ENCODE measurements at places on chromosomes 3 and 15. TPM values are rescaled to one million over a fixed set of nuclear protein-coding genes. Genes with fewer than 3 reads are reported as not detected.

DNA sequence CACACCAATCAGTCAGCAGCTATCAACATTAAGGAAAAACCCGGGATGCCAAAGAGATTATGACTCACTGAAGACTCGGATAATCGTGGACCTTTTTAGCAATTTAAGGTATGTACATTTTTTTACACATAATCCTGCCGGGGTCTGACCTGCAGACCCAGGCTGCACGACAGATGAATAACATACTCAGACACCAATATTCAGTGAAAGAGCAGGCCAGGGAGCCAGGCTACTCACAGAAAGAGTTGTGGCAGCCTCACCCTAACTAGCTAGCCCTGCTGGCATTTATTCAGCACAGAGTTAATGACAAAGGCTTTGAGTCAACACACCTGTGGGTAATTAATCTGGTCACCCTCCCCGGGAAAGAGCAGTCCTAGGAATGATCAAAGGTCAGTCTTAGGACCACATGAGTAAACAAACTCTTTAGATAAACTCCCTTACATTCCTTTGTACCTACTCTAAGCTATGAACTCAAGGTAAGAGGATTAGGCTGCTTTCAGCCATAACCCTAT lies 727.5 kb downstream of the TBL1XR1 start:
- H3K4me1 ChIP-seq = no peaks in the 10 kb centered on the region
- DNase-seq = no peak
- no peaks in the 10 kb centered on the region for H3K36me3 ChIP-seq
- no peak overlapping the region for H3K4me3 ChIP-seq

GRCh38 chr3:140717921-140718320 lies 40.1 kb downstream of the TRIM42 start:
- no peak for DNase-seq
- no peaks in the 10 kb centered on the region for H3K27me3 ChIP-seq
- H3K27ac ChIP-seq = no peak overlapping the region
- H3K36me3 ChIP-seq = no peaks in the 10 kb centered on the region

DNA sequence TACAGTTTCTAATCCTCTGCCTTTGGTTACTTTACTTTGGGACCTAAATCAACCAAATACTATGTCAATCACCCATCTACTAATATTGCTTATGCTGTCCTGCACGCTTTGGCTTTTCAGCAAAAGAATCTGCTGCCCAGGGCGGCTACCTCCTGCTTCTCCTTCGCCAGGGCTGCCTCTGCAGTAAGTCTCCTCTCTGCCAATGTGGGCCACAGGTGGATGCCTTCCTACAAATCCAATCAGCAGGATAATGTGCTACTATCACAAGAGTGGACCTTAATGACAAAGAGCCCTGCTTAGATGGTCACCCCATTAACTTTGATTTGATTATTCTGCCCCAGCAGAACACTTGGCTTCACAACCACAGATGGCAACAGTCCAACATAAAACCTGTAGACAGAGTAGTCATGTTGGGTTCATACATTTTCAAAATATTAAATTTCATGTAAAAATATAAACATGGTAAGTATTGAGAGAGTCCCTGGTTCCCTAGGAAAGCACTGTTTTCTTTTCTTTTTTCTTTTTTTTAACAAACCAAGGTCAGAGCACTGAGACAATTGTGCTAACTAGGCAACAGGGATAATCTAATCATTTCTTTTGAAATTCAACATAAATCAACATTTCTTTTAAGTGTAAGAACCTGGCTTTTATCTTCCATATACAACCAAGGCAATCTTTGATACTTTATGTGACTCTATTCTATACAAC lies 298.3 kb downstream of the ZBTB20 start:
- H3K27ac ChIP-seq = no peak overlapping the region
- H3K27me3 ChIP-seq = no peaks in the 10 kb centered on the region
- H3K4me3 ChIP-seq = no peak overlapping the region
- H3K36me3 ChIP-seq = no peaks in the 10 kb centered on the region

DNA sequence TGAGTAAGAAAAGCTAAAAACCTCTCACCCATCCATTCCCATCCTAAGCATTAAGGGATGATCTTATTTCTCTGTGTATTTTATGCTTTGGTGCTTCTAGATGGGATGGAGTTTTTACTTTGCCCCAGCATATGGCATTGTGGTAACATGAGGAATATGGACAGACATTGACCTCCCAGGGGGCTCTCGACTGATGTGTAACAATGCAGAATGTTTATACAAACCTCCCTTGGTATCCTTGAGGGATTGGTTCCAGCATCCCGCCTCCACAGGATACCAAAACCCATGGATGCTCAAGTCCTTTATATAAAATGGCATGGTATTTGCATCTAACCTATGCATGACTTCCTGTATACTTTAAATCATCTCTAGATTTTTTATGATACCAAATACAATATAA lies 21.6 kb downstream of the PDIA5 start:
- H3K4me3 ChIP-seq = no peak overlapping the region
- no peaks in the 10 kb centered on the region for H3K4me1 ChIP-seq
- DNase-seq = no peak
- peaks cover 10% of the 10 kb centered on the region for H3K36me3 ChIP-seq

Gene RCN2
- 52.6 TPM for polyA plus RNA-seq

Gene SERPINI1
- 2.2 TPM for polyA plus RNA-seq

Gene GXYLT2
- polyA plus RNA-seq = 1.4 TPM

Gene GOLGA6L4
- 0.44 TPM for polyA plus RNA-seq
